ENCODE measurements at places on chromosomes 4 and X.

GRCh38 chrX:56817179-56817578 is 88.1 kb downstream of the NBDY start:
- no peak for DNase-seq

DNA sequence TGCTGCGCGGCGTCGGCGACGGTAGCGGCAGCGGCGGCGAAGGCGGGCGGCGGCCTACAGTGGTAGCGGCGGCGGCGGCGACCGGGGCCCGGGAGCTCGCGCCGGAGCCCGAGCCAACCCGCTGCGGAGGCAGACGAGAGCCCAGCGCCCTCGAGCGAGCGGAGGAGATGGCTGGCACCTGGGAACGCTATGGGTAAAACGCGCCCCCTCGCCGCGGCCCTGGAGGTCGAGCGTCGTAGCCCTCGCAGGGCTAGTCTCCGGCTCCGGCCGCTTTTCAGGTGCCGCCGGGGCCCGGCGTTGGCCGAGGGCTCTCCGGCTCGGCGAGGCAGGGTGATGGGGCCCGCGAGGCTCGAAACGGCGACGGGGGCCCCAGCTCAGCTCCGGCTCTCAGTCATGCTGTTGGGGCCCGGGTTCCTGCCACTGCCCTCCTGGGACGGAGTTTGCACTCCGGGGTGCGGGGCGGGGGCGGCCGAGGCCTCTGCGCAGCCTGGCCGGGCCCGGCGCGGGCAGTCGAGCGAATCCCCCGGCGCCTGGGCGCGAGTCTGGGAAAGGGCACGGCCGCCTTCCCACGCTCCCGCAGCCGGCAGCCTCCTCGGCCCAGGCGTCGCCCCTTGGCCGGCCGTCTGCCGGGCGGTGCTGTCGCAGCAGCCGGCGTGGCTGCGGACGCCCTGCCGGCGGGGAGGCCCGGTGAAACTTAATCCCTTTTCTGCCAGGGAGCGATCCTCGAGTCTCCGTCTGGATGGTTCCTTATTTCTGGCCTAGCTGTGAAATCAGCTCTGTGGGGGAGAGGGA is 768 bp downstream of the MID2 start:
- DNase-seq: peak; percentile 74

GRCh38 chr4:3302173-3302785 is 9.5 kb downstream of the RGS12 start:
- no peak for DNase-seq

DNA sequence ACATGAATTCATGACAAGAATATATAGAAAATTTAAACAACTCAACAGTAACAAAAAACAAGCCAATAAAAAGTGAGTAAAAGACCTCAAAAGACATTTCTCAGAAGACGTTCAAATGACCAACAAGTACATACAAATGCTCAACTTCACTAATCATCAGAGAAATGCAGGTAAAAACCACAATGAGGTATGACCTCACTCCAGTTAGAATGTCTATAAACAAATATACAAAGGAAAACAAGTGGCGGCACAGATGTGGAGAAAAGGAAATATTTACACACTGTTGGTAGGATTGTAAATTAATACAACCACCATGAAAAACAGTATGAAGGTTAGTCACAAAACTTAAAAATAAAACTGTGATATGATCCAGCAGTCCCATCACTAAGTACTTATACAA is 1033.1 kb downstream of the RAPGEF2 start:
- DNase-seq: no peak

- DNase-seq: peak; percentile 70
These were observed 46.3 kb downstream of the ATP10D start for GRCh38 chr4:47531241-47531953.

GRCh38 chr4:22875587-22876257 is 183.0 kb downstream of the GBA3 start:
- DNase-seq: no peak
